Cardiac muscle cell (in vitro differentiated cells and primary cell): ENCODE measurements at places on chromosomes 16 and 17. TPM values are rescaled to one million over a fixed set of nuclear protein-coding genes. Genes with fewer than 3 reads are reported as not detected.

SRCIN1 gene
- total RNA-seq, result 5.2 and 10.8 TPM in 2 replicates

TMIGD1 gene
- total RNA-seq, result not detected in 2 replicates

MYH13 gene
- total RNA-seq, result 0.09 TPM in 1 of 2 replicates, not detected in the other

SPATA33 gene
- total RNA-seq, result 8.3 and 12.6 TPM in 2 replicates

UNC13D gene
- 4.6 and 14.8 TPM in 2 replicates for total RNA-seq

BIRC5 gene
- 15.0 and 65.2 TPM in 2 replicates for total RNA-seq

CEMP1 gene
- 1.3 TPM in 1 of 2 replicates, not detected in the other for total RNA-seq

TBC1D3L gene
- 4.1 and 14.9 TPM in 2 replicates for total RNA-seq

KRT39 gene
- total RNA-seq, result not detected in 2 replicates

PLLP gene
- 11.4 and 14.2 TPM in 2 replicates for total RNA-seq

ENPP7 gene
- not detected in 2 replicates for total RNA-seq

DCAF7 gene
- total RNA-seq, result 48.2 and 56.7 TPM in 2 replicates

CLDN9 gene
- 3.2 and 6.3 TPM in 2 replicates for total RNA-seq

FNDC8 gene
- total RNA-seq, result not detected in 2 replicates

KIF22 gene
- 57.5 and 121 TPM in 2 replicates for total RNA-seq

MRPS7 gene
- total RNA-seq, result 64.8 and 81.6 TPM in 2 replicates

WFIKKN2 gene
- 0.18 TPM in 1 of 2 replicates, not detected in the other for total RNA-seq

KLHL10 gene
- total RNA-seq, result 0.36 TPM in 1 of 2 replicates, not detected in the other

FSCN2 gene
- total RNA-seq, result 9.0 and 11.3 TPM in 2 replicates

SOX9 gene
- total RNA-seq, result 3.2 and 4.3 TPM in 2 replicates

ALOX12B gene
- total RNA-seq, result 0.42 and 1.6 TPM in 2 replicates

CCDC144A gene
- 0.11 and 0.15 TPM in 2 replicates for total RNA-seq

TOP3A gene
- 31.0 and 40.1 TPM in 2 replicates for total RNA-seq

TBX2 gene
- total RNA-seq, result 228 and 273 TPM in 2 replicates

PRR35 gene
- 0.14 and 0.66 TPM in 2 replicates for total RNA-seq

MILR1 gene
- total RNA-seq, result not detected in 2 replicates

TBC1D3H gene
- total RNA-seq, result not detected in 2 replicates

SEZ6L2 gene
- total RNA-seq, result 13.9 and 21.1 TPM in 2 replicates

SBK1 gene
- 11.7 and 12.0 TPM in 2 replicates for total RNA-seq

EPX gene
- not detected in 2 replicates for total RNA-seq

KCNJ12 gene
- 13.4 and 14.0 TPM in 2 replicates for total RNA-seq

HSPB9 gene
- 0.06 and 0.67 TPM in 2 replicates for total RNA-seq

PRAC2 gene
- total RNA-seq, result not detected in 2 replicates

CCL15 gene
- total RNA-seq, result not detected in 2 replicates

RAD51D gene
- 4.9 and 5.8 TPM in 2 replicates for total RNA-seq

KRTAP9-4 gene
- total RNA-seq, result not detected in 2 replicates

SHPK gene
- total RNA-seq, result 6.1 and 8.8 TPM in 2 replicates

PERCC1 gene
- total RNA-seq, result 0.18 TPM in 1 of 2 replicates, not detected in the other

C17orf113 gene
- total RNA-seq, result 6.2 and 7.6 TPM in 2 replicates

TMEM106A gene
- total RNA-seq, result 4.2 and 5.8 TPM in 2 replicates

TMEM92 gene
- total RNA-seq, result 14.2 and 30.0 TPM in 2 replicates

HP gene
- total RNA-seq, result not detected in 2 replicates

TEX19 gene
- total RNA-seq, result 0.28 and 0.51 TPM in 2 replicates

GLP2R gene
- not detected in 2 replicates for total RNA-seq

PRSS22 gene
- not detected in 2 replicates for total RNA-seq

G6PC3 gene
- 93.1 and 95.3 TPM in 2 replicates for total RNA-seq

SLC12A3 gene
- not detected in 2 replicates for total RNA-seq

DNAAF8 gene
- 0.77 and 1.2 TPM in 2 replicates for total RNA-seq

KRTAP1-1 gene
- total RNA-seq, result not detected in 2 replicates

BEAN1 gene
- 1.2 and 2.4 TPM in 2 replicates for total RNA-seq

CD300LB gene
- not detected in 2 replicates for total RNA-seq

SRCAP gene
- total RNA-seq, result 14.8 and 20.9 TPM in 2 replicates

ITGAX gene
- 0.53 and 0.69 TPM in 2 replicates for total RNA-seq
